NAMALWA (cell line): ENCODE measurements at places on chromosomes 12 and 14.
A peak's percentile ranks its signal among the peaks of the same experiment; 100 is the strongest.

DNA sequence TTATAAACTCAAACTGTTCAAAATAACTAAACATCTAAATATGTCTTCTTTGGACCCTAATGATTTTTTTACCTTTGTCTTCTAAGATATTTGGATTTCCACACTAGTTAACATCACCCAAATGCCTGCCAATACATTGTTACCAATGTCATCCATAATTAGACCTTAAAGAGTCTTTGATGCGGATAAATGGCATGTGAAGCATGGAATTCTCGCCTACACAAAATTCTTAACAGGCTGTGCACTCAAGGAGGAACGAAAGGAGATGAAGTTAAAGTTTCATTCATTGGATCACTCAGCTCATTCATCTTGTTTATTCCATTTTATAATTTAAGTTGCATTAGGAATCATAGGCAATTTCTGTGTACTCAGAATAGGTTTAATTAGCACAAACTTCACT lies 219.7 kb downstream of the ACSS3 start:
- no peak for DNase-seq

DNA sequence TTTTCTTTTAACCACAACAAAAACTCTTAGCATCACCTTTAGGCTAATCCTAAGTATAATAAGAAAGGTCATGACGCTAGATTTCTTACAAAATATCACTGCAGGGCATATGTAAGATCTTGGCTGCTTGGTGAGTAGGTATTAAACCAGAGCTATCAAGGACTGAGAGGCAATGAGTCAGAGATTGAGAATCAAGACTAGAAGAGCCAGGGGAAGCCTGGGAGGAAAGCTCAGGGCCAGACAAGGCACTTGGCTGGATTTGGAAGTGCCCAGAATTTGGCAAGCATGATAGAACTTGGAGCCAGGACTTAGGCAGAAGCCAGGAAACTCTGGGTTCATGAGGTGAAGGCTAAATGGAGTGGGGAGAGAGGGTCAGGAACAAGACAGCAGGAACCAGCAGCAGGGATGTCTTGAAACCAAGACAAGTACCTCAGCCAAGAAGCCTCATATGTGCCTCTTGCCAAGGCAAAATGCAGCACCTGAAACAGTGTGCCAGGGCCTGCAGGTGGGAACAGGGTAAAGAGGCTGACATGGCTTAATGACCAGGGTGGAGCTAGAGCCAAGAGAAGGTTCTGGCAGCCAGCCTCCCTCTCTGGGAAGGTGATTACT lies 49.9 kb downstream of the PTHLH start:
- DNase-seq = no peak

DNA sequence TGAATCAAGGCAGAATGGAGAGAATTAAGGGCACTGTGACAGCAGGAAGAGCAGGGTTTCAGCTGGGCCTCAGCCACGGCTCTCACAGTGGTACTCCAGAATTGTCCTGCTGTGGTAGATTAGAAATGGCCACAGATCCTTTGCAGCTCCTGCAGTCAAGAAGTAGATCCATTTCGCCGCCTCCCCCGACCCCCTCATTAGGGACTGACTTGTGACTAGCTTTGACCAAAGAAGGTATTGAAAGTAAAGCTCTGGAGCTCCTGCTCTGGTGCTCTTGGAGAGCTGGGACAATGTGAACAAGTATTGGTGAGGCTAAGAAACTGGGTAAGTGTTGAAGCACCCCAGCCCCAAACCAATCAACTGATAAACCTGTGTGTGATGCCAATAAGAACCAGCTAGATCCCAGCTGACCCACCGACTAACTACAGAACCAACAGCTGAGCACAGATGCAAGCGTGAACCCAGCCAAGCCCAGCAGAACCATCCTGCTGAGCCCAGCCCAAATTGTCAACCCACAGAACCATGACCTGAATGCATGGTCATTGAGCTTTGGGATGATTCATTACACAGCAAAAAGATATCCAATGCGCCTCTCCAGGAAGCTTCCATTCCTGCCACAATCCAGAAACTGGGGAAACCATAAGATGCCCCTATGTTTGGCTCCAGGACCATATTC lies 50.7 kb downstream of the JAG2 start:
- no peak for DNase-seq

GRCh38 chr14:81386290-81386745 lies 13.8 kb downstream of the STON2 start:
- no peak for DNase-seq

DNA sequence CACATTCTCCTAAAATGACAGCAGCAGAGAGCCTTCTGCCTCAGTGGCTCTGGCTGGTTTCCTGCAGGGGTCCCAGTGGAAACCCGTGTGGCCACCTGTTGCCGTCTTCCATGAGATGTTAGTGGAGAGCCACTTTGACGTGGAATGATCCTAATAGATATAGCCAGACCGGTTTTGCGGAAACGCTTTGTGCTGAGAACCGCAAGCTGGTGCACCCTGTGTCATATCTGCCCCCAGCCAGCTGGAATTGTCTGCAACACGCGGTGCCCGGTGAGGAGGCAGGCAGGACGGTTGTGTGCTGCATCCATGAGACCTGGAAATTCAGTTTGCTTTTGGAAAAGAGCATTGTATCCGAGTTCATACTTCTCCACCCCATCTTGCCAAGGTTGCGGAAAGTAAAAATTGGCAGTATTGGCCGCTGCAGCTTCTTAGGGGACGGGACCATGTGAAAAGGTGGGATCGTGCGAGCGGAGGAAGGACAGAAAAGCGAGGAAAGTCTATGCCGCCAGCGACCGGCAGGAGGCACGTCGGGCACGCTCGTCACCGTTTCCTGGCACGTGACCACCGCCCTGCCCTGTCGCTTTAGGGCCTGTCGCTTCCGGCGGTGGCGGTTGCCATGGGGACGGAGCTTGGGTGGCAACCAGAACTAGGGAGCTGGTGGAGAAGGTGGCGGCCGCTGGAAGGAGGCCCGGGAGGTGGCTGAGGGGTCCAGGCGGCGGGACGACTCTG lies at the start of gene CFAP251:
TSS of gene CFAP251 (plus strand) at position 643 of the 729 bp plus-strand sequence. CDS start 2,714 bp downstream, outside the sequence.
- peak; percentile 98 for DNase-seq

DNA sequence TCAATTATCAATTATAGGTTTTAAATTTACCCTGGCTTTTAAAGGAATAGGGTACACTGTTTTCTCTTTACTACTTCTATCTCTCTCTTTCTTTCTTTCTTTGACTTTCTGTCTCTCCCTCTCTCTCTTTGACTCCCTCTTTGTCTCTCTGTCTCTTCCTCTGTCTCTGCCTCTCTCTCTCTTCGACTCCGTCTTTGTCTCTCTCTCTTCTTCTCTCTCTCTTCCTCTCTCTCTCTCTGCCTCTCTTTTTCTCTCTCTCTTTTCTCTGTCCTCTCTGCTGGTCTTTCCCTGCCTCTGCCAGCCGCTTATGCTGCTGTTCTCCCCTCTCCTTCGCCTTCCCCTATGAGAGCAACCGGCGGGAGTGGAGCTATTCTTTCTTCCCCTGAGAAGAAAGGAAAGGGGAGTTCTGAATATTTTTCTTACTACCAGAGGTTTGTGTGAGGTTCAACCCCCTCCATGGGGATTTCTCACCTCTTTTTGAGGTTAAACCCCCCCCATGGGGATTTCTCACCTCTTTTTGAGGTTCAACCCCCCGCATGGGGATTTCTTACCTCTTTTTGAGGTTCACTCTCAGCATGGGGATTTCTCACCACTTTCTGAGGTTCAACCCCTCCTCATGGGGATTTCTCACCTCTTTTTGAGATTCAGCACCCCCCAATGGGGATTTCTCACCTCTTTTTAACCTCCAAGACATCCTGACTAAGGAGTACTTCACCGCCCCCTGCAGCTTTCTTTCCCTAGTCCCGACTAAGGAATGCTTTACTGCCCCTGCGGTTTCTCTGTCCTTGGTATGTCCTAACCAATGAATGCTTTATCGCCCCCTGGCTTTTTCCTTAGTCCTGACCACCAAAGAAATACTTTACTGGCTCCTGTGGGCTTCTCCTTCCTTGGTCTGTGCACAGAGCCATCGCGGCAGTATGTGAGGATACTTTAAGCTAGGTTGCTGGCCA lies 27.4 kb upstream of the DDHD1 start:
- DNase-seq = no peak

- no peak for DNase-seq
Observed at GRCh38 chr12:52253391-52254179, 20.5 kb downstream of the KRT7 start.

DNA sequence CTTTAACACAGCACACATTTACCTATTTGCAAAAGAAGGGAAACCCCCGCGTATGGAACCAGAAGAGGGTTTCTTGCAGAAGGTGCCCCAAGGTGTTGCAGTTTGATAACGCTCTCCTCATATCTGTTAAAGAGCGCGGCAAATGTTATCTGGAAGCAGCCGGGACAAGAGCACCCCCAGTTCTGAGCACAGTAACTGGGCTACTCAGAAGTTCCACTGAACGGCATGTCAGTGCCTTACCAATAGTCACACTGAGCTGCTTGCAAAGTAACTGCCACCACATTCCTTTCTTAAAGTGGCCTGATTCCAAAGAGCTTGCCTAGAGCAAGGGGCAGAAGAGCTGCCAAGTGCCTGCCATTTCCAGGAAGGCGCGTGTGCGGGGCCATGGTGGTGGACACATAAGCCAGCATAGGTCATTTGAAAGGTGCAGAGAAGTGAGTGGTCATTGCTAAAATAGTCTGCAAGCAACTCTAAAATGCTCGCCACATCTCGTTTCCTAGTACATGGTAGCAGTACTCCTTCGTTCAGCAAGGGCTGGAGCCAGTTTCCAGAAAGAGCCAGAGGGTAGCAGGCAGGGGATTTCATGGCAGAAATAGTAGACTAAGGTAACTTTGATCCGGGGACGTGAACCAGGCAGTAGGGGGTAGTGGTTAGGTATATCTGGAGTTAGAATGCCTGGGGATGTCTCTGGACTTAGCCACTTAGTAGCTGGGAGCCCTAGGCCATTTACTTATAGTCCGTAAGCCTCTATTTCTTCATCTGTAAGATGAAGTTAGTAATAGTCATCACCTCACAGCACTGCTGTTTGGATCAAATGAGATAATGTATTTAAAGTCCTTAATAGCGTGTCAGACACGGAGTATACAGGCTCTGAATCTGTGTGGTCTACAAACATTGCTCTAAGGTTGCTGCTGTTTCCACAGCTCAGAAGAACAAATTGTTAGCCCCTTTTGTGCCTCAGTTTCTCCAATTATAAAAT lies 37.6 kb downstream of the SPTB start:
- DNase-seq = no peak

- DNase-seq = no peak
Observed at GRCh38 chr12:83676781-83677295, 990.1 kb downstream of the TMTC2 start.

- no peak for DNase-seq
Observed at GRCh38 chr14:91897106-91897701, 29.9 kb upstream of the TC2N start.

DNA sequence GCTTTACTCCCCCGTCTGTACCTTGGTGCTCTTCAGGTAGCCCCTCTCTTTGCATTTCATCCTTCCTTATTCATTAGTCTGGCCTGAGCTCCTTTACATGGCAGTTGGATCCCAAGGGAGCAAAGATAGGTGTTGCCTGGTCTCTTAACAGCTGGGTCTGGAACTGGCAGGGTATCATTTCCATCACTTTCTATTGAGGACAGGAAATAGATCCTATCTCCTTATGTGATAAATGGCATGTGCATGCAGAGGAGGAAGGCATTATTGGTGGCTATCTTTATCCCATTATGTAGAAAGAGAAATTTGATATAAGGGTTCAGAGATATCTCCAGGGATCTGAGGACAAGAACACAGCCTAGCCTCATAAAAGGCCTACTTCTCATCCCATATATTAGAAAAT lies 54.6 kb upstream of the OAS1 start:
- no peak for DNase-seq

DNA sequence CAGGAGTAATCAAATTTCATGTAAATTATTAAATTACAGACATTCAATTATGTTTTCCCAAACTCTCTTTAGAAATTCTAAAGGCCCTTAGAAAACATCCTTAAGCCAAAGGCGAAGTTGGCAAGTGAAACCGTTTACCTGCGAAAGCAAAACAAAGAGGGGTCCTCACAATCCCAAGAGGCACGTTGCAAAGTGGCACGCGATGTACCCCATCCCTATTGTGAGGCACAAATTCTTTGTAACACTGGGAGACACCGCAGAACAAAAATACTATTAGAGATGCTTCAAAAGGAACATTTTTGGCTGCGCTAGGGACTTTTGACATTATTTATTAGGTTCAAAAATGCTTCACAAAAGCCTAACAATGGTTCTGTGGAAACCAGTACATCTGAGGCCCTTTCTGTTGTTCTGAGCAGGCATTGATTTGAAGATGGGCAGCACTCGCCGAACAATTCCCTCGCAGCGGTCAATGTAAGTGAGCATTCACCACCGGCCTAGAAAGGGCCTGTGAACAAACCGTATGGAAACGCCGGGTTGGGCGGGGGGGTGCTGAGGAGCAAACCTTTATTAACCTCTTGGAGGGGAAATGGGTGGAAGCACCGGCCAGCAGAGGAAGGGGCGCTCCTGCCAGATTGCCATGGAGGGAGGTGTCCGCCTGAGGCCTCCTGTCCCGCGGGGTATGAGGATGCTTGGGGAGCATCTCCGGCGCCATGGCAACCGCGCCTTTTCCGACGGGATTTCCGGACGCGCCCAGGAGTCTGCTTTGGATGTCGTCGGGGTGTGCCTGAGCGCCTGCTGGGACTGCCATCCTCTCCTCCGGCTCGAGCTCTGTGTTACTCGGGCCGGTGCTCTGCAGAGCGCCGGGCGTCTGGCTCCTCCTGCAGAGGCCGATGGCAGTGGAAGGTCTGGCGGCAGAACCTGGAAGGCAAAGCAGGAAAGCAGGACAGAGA lies 193.9 kb downstream of the C12orf42 start:
- DNase-seq = no peak

GRCh38 chr14:20820063-20820904 lies 17.6 kb upstream of the RNASE1 start:
- DNase-seq = peak; percentile 7

DNA sequence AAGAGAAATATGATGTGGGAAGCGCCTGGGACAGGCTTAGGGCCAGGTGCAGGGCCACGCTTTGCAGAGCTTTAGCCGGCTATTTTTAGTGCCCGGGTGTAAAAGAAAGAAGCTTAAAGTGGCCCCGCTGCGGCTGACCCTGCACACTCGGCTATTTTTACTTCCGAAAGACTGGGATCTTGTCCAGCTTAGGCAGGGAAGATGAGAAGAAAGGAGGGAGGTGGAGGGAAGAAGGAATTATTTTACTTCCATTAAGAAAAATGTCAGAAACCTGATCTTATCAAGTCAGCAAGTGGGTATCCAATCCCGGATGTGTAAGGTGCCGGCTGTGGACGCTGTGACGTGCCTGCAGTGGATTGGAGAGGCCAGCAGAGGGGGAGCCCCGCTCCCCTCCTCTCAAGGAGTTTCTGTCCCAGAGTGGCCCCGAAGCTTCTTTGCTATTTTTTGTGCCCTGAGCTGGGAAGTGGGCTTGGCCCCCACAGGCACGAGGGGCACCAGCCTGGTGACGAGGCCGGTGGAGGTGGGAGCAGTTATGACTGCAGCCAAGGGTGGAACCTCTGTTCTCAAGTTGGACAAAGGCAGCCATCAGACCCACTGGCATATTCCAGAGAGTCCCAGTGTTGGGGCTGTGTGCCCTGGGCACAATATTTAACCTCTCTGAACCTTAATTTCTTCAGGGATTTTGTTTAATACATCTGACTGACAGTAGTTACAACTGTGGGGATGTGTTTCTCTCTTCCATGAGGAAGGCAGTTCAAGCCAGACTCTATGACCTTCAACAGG lies 97.7 kb downstream of the ESRRB start:
- DNase-seq = no peak

- DNase-seq = no peak
Observed at GRCh38 chr14:68216079-68216478, 396.5 kb downstream of the RAD51B start.
